GM23248 (cell line): ENCODE measurements at places on chromosomes 12 and 14. TPM values are rescaled to one million over a fixed set of nuclear protein-coding genes. Genes with fewer than 3 reads are reported as not detected.

GRCh38 chr12:101552277-101552676 lies 42.5 kb upstream of the MYBPC1 start:
- no peaks in the 10 kb centered on the region for H3K27me3 ChIP-seq
- no peaks in the 10 kb centered on the region for H3K36me3 ChIP-seq
- no peak overlapping the region for H3K27ac ChIP-seq
- no peaks in the 10 kb centered on the region for H3K4me1 ChIP-seq
- DNase-seq = peak; percentile 61

The DACT1 gene
- 21.2 and 26.9 TPM in 2 replicates for total RNA-seq

The TTC6 gene
- total RNA-seq = not detected in 2 replicates

- H3K4me1 ChIP-seq = 0 out of 2 replicates have a peak, but pooled peaks cover 6% of the 10 kb centered on the region
- H3K27ac ChIP-seq = no peak overlapping the region
- no peak for DNase-seq
- no peak overlapping the region for H3K4me3 ChIP-seq
- no peaks in the 10 kb centered on the region for H3K27me3 ChIP-seq
- H3K36me3 ChIP-seq = no peaks in the 10 kb centered on the region
Measured at GRCh38 chr12:76998908-76999556, 66.3 kb downstream of the E2F7 start.

- H3K4me3 ChIP-seq = no peak overlapping the region
- H3K27me3 ChIP-seq = no peaks in the 10 kb centered on the region
- DNase-seq = peak; percentile 50
- H3K4me1 ChIP-seq = no peaks in the 10 kb centered on the region
Measured at GRCh38 chr12:128259556-128260070, 7.4 kb upstream of the TMEM132C start.
